ENCODE measurements at places on chromosomes 7 and 10. TPM values are rescaled to one million over a fixed set of nuclear protein-coding genes. Genes with fewer than 3 reads are reported as not detected.
A peak's percentile ranks its signal among the peaks of the same experiment; 100 is the strongest.

GRCh38 chr7:42170724-42171123 lies 66.3 kb downstream of the GLI3 start:
- no peak for DNase-seq

DNA sequence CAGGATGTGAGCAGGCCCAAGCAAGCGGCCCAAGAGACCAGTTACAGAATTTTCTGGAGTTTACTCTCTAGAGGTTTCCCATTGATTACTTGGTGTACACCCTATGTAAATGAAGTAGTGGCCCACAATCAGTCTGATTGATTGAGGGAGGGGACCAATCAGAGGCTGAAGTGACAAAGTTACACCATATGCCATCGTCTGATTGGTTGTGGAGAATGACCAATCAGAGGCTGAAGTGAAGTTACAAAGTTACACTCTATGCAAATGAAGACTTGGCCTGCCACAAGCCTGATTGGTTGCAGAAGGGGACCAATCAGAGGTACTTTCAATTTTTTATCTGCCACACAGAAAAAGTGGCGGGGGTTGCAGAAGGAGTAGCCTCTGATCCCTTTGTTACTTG lies 83.7 kb downstream of the KIF20B start:
- no peak for DNase-seq

DNA sequence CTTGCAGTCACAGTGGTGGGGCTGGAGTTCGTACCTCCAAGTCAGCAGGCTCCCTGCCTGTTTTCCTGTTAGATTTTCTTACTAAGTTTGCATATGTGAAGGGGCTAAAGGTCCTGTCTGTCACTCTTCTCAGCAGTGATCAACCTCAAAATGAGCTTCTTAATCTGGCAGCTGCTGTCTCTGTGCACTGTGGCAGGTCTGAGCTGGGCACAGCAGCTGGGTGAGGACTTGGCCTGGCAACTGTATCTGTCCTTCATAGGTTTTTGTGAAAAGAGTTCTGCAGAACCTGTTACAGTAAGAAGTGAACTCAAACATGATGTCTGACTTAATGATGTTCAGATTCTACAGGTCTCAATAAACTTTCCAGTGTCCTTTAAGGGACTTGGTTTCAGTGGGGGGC lies 31.3 kb upstream of the GJD4 start:
- no peak for DNase-seq

DNA sequence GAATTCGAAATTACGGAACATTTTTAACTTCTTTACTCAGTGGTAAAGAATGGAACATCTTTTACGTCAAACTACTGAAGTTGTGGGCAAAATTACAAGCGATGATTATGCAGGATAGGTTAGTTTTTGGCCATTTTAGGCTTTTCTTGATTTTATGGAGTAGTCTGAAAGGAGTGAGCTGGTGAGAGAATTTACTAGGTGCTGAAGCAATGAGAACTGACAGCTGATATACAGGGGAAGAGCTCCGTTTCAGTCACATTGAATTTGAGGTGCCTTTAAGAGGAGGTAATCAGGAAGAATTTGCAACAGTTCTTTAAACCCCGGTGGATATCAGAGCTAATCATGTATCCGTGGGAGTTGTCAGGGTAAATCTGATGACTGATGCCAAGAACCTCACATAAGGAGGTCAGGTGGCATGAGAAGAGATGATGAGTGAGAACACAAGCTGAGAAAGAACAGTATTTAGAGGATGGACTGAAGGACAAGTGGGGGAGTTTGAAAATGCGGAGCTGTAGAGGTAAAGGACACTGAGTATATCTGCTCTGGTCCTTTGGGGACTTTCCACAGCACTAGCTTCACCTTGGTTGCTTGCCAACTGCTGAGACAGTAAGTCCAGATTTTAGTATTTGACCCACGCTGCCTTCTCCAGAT lies 104.3 kb downstream of the AHR start:
- peak; percentile 17 for DNase-seq

DNA sequence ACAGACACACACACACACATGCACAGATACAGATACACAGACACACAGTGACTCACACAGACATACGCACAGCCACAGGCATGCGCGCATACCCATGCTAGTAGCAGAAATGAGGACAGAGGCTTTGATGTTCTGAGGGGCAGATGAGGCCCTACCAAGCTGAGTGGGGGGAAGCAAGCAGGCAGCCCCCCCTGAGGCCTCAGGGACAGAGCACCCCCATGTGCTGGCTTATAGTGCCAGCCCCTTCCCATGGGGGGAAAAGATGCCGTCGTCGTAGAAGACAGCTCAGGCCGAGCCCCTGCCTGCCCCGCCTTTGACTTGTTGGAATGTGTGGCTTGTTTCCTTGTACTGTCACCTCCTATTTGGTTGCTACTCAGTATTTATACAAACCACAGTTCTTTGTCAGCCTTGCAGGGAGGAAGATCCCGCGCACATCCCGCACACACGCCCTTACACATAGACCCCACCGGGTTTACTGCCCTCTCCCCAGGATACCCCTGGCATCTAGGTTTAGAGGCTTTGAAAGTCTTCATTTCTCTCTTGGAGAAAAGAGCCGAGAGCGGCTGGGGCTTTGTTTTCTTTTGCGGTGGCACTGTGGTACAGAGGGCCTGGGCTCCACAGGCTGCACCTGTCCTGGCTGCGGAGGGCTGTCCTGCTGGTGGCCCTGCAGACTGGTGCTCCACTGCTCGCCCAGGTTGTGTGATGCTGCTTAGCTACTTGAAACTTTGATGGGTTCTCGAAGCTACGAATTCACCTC lies 112.5 kb downstream of the DOCK1 start:
- no peak for DNase-seq

GRCh38 chr10:124003481-124003870 lies 89.9 kb downstream of the CHST15 start:
- DNase-seq, result no peak

- no peak for DNase-seq
Observed at GRCh38 chr7:139241258-139241657, 10.2 kb downstream of the UBN2 start.

GRCh38 chr10:60429084-60429849 lies 39.6 kb upstream of the ANK3 start:
- DNase-seq, result no peak

DNA sequence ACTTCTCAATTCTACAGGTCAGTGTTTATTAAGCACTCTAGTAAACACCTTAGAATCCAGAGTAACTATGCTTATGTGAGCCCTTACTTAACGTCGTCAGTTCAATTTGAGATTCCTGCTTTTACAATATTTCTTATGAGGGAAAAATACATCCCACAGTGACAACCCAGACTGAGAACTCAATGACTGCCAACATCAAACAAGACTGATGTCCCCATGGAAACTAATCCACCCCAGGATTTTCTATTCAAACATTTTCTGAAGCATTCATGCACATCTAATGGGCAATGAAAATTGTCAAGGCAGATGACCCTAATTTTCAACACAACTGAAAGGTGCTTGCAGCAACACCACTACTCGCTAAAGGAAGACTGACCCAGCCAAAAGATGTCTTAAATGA lies 67.0 kb downstream of the ATE1 start:
- DNase-seq, result no peak

- DNase-seq, result peak; percentile 2
Observed at GRCh38 chr7:124171068-124171467, 138.2 kb upstream of the TMEM229A start.

DNA sequence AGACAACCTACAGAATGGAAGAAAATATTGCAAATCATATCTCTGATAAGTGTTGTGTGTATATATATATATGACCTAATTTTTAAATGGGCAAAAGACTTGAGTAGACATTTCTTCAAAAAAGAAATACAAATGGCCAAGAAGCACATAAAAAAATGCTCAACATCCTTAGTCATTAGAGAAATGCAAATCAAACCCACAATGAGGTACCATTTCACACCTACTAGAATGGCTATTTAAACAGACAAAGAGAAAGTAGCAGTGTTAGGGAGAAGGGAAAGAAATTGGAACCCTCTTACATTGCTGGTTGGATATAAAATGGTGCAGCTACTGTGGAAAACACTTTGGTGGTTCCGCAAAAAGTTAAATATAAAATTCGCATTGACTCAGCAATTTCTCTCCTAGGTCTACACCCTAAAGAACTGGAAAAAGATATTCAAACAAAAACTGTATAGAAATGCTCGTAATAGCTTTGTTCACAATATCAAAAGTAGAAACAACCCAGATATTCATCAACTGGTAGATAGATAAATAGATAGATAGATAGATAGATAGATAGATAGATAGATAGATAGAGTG lies 16.3 kb downstream of the ACSL5 start:
- DNase-seq, result no peak

DNA sequence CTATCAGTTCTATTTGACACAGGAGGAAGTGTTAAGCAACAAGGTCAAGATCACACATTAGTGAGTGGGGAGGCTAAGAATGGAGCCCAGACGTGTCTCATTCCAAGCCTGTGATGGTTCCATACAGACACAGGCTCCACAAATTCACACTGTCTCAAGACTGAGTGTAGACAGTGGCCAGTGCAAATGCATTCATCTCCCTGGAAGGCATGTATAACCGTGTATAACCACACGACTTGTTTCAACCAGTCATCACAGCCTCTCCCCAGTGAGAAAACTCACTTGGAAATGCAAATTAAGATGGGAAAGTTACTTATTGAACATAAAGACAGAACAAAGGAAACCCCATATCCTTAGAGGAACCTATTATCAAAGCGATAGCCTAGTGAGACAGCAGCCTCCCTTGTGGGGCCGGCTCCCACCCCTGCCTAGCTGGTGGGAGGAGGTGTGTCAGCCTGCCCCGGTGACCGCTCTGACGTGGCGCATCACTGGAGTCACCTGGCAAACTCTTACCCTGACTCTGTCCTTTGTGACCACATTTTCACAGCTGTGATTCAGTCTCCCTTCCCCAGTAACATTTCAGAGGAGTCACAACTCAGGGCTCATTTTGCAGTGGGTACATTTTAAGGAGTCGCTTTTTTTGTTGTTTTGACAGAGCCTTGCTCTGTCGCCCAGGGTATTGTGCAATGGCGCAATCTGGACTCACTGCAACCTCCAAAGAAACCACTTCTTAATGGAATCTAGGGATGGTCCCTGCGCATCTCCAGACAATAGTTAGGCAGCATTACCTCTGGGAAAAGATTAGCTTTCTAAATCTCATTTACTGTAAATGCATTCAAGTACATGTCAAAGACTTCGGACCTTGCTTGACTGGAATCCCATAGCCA lies 126.6 kb upstream of the PARD3 start:
- DNase-seq, result no peak

GRCh38 chr7:55427800-55428199 lies 62.7 kb downstream of the LANCL2 start:
- no peak for DNase-seq

DNA sequence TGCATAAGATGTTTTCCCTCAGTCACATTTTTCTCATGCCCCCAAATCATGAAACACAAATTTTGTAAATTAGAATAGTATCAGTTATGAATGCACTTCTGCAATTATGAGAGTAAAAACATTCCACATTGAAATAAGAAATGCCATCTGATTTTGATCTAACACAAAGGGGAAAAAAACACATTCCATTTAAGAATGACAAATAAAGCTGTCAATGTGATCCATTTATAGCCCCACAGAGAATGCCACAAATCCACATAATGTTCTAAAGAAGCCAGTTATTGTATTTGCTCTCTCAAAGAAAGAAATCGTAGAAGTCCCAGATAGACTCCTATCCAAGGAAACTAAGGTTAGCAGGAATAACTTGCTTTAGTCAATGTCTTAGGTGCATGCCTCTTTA lies 48.7 kb upstream of the RHOBTB1 start:
- no peak for DNase-seq

Gene MSMB
- total RNA-seq, result not detected

Gene POLR3A
- total RNA-seq, result 16.2 TPM

Gene DENND2A
- total RNA-seq, result not detected

Gene PDE6C
- not detected for total RNA-seq

Gene AZGP1
- not detected for total RNA-seq

Gene DPP6
- not detected for total RNA-seq

Gene PLCE1
- not detected for total RNA-seq

Gene UNCX
- not detected for total RNA-seq

Gene TUBAL3
- total RNA-seq, result not detected

Gene MYH16
- not detected for total RNA-seq

Gene PNLIPRP3
- total RNA-seq, result not detected

Gene FOXI2
- not detected for total RNA-seq
